ENCODE measurements at places on chromosomes 2 and 18. TPM values are rescaled to one million over a fixed set of nuclear protein-coding genes. Genes with fewer than 3 reads are reported as not detected.

DNA sequence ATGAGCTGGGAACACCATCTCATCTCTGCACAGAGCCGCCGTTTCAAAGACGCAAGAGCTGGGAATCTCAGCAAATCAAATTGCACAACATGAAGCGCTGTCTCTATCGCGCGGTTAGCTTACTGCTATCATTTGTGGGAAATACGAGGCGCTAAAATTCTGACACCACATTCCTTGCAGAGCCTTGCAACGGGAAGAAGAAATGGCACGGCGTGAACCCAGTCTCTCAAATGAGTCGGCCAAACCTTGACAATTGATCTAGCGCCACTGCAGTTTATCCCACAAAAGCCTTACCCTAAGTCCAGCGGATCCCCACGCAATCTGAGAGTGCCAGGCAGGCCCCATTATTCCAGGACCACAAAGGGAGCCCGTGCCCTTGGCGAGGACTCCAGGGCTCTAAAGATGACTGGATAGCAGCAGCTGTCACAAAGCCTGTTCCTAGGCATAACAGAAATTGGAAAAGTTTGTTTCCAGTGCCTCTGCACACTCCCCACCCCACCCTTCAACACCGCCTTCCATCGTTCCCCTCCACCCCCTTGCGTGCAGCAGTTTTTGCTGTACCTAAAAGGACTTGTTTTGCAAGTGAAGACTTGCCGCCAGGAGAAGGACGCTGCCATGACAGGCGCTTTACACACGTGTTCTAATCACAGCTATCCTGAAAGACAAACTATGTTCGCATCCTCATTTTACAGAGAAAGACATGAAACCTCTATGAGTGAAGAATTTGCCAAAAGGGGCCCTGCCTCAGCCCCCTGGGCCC, 252.4 kb downstream of the EIPR1 start:
- DNase-seq: no peak

Gene COBLL1
- 6.7 TPM for total RNA-seq

DNA sequence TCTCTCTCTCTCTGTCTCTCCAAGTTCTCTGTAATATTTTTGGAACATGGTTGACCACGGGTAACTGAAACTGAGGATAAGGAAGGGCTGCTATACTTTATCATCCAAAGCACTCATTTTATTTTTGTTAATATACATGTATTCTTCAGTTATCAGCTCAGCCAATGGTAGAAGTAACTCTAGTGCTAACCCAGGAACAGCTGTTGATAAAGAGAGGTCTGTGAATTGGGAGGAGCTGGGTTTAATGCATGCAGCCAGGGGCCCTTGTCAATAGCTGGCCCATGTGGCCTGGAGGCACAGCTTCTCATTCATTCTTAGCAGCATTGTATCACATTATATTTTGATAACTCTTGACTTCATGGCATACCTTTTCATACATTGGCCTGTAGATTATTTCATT, 401.6 kb downstream of the EPHA4 start:
- DNase-seq: no peak

- DNase-seq: no peak
Measured at GRCh38 chr2:194610297-194610696, 1046.7 kb upstream of the SLC39A10 start.
